Adipocyte (in vitro differentiated cells): ENCODE measurements at places on chromosomes 12 and 14.
A peak's percentile ranks its signal among the peaks of the same experiment; 100 is the strongest.

- DNase-seq = no peak
These were observed 97.0 kb downstream of the SCARB1 start for GRCh38 chr12:124766727-124767065.

DNA sequence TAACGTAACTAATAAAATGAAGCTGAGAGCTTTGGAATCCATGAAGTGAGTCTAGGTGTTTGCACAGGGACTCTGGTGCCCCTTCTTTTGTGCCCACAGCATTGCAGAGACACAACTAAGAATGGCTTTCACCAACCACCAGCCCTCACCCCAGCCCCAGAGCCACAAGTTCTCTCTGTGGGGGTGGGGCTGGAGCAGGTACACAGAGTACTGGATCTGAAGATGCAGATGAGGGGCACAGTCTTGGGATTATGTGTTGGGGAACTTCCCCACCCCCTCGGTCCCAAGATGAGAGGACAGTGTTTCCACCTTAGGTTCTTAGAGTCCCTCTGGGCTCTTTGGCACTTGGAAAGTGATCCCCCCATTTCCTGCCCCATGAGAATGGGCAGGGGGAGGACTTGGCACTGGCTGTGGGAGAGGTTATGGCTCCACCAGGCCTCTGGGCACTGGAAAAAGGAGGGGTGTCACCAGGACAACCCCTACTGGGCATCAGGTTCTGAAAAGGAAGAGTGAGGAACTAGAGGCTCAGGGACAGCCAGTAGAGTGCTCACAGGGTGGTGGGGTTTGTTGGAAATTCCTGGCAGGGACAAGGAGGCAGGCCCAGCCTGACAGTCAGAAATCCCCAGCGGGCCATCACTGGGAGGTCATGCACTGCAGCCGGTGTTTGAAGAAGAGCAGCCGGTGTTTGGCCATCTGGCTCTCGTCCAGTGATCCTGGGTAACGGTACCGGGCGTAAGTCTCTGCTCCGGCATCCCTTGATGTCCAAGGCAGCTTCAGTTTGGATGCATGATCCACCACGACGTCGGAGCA lies 6.7 kb downstream of the B4GALNT1 start:
- no peak for DNase-seq

DNA sequence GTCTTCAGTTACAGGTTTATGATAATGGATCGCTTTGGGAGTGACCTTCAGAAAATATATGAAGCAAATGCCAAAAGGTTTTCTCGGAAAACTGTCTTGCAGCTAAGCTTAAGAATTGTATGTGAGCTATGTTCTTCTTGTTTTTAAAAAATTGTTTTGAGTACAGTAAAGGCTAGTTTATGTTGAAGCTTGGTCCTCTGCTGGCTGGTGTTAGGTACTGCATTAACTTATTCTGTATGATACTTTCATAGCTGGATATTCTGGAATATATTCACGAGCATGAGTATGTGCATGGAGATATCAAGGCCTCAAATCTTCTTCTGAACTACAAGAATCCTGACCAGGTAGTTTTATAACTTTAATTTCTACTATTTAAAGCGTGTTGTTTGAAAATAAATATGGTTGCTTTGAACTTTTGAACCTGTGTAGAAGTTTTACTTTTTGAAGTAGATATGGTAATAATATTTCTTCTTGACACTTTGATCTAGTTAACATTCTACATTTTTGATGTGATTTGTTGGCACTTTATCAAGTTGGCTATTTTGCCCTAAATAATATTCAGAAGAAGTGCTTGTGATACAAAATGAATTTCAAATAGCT lies 55.7 kb downstream of the VRK1 start:
- DNase-seq = peak; percentile 82

- DNase-seq = no peak
These were observed 93.7 kb downstream of the SAMD4A start for GRCh38 chr14:54660604-54661111.

GRCh38 chr14:77580964-77581505 lies 35.4 kb downstream of the SPTLC2 start:
- DNase-seq = peak; percentile 87

GRCh38 chr14:67358924-67359774 lies 455 bp downstream of the ATP6V1D start:
- DNase-seq = peak; percentile 83

DNA sequence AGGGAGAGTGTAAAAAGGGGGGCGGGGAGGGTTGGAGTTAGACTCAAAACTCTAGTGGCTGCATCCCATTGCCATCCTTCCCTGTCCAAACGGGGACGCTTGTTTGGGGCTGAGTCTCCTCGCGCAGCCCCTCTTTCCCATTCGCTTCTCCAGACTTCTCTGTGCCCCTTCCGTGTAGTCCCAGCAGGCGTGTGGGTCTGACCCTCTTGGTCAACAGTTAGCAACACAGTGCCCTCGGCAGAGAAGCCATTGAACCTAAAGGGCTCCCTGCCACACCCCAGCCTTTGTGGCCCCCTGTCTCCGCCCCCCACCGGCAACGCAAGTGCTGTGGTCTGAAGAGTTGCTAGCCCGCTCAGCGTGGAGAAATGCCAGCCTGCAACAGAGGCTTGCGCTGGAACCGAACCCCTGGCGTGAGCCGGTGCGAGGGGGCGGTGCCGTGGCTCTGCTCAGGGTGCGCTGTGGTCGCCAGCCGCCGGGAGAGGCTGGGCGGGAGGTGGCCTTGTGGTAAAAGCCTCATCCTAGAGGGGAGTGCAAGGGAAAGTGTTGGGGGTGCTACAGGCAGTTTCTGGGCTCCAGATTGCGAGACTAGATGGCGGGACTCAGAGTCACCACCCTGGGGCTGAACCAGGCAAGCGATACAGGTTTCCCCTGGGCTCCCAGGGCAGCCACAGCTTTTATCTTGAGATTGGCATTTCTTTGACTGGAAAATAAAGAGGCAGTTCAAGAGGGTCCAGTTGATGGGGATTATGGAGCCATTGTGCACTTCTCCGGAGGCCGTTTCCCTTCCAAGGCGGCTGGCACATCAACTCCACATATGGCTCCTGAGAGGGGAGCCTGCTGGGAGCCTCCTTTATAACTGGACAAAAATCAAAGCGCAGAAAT lies 2.1 kb downstream of the PLXNC1 start:
- DNase-seq = no peak
